ENCODE measurements at places on chromosomes 11 and 22.

GRCh38 chr22:46578824-46579561 is 41.2 kb upstream of the GRAMD4 start:
- DNase-seq: no peak

GRCh38 chr11:13091804-13092203 is 82.7 kb downstream of the RASSF10 start:
- no peak for DNase-seq

- no peak for DNase-seq
Measured at GRCh38 chr11:6742260-6742659, 29.5 kb downstream of the OR2AG2 start.

DNA sequence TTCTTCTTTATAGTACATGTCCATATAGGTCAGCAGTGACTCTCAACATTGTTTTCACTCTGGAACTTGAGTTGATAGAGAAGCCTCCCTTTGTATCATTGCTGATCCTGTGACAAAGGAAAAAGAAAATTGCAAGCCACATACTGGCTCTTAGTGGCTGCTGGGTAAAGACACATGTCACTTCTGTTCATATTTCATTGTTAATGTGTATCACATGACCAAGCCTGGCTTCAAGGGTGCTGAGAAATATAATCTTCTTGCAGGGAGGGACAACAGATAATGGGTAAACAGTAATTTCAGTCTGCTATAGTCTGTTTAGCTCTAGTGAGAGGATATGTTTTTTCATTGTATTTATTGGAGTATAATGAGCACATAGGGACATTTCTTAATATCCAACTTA is 173.3 kb downstream of the PGR start:
- no peak for DNase-seq

- no peak for DNase-seq
Measured at GRCh38 chr11:12494699-12495098, 117.3 kb downstream of the PARVA start.

- no peak for DNase-seq
Measured at GRCh38 chr11:114501901-114502300, 57.8 kb downstream of the NXPE1 start.

- no peak for DNase-seq
Measured at GRCh38 chr11:127105593-127106541, 105.3 kb upstream of the KIRREL3 start.

DNA sequence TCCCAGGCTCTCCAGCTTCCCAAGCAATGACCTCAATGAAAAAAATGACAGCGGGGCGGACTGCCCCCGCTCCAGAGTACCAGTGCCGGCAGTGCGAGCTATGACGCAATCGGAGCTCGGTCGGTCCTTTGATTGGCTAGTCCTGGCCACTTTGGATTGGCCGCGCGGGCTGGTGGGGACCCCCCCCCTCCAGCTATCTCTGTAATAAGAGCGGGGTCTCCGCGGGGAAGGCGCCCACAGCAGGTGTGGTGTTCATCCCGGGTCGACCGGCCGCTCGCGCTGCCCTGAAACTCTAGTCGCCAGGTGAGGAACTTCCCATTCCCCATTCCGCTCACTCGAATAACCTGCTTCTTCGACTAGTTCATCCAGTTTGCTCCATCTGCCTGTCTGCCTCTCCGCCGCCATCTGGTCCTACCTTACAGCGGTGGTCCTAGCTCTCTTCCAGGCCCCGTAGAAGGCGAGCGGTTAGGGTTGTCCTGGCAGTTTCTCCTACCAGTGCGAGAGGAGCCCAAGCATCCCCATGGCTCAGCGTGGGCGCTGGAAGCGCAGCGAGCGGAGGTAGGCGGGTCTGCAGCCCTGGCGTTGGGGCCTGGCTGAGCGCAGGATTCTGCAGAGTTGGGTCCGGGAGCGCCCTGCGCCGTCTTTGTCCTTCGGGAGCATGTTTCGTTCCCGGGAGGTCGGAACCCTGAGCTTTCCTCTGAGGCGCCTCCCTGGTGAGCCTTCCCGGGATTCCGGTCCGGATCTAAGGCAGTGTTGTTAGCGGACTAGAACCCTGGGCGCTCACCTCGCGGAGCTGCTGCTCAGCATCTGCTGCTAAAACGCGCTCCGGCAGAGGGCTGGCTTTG is at the start of gene CALCB:
CALCB (plus strand) TSS at position 233 of the 845 bp plus-strand sequence. CDS start 1,126 bp downstream, outside the sequence.
- DNase-seq: no peak

GRCh38 chr11:92204731-92205130 is 19.9 kb upstream of the FAT3 start:
- DNase-seq: no peak

GRCh38 chr11:34395916-34396550 is 38.2 kb upstream of the ABTB2 start:
- no peak for DNase-seq

DNA sequence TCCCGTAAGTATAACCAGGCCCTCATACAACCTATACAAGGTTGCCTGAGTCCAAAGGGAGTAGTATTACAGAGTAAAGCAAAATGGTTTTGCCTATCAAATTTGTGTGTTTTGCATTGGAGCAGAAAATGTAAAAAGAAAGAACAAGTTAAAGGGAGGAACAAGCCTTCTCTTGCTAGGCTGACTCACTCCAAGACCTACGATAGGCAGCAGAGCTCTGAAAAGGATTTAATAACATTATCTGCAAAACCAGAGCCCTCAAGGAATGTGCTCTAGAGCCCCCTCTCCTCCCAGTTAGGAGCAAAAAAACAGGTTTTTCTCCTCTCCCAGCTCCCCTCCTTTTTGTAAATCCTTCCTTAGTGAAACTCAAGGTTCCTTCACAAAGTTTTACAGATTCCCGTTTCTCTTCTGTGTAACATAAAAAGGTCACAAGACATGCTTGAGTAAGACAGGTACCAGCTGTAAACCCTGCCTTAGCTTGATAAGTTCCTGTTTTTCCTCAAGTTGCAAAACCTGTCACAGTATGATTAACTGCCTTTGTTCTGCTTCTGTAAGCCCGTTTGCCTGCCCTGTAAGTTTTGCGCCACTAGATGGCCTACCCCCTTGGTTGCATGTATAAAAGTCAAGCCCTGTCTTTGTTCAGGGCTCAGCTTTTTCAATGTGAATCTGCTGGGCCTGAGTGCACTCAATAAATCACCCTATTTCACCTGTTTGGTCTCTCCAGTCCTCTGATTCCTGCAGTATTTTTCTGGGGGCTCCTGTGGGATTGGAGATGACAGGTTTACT is 498.2 kb downstream of the KCNA4 start:
- no peak for DNase-seq

Measured in activated CD4-positive, alpha-beta T cell treated with anti-CD3 and anti-CD28 coated beads, Interleukin-2, amount 50 U/mL, for 4 hours (primary cell).